MCF 10A (cell line): ENCODE measurements at places on chromosomes 1 and 21. TPM values are rescaled to one million over a fixed set of nuclear protein-coding genes. Genes with fewer than 3 reads are reported as not detected.

Gene MKNK1
- total RNA-seq: 25.6 and 33.7 TPM in 2 replicates

Gene AIRE
- not detected in 2 replicates for total RNA-seq

Gene BARHL2
- total RNA-seq: not detected in 2 replicates

Gene SCAMP3
- 80.6 and 88.1 TPM in 2 replicates for total RNA-seq

Gene PRAMEF27
- not detected in 2 replicates for total RNA-seq

Gene KRTAP7-1
- total RNA-seq: not detected in 2 replicates

Gene DAB1
- not detected in 2 replicates for total RNA-seq

- no peaks in the 10 kb centered on the region for H3K27me3 ChIP-seq
- H3K36me3 ChIP-seq: peaks cover 26% of the 10 kb centered on the region
- H3K4me3 ChIP-seq: no peak overlapping the region
- no peak for DNase-seq
Measured at GRCh38 chr1:91754348-91754747, 131.6 kb downstream of the TGFBR3 start.

GRCh38 chr1:147567594-147568381 lies 26.5 kb downstream of the BCL9 start:
- H3K27me3 ChIP-seq: peaks cover 71% of the 10 kb centered on the region
- H3K27ac ChIP-seq: no peak overlapping the region
- no peak overlapping the region for H3K4me3 ChIP-seq
- DNase-seq: no peak
- no peaks in the 10 kb centered on the region for H3K4me1 ChIP-seq
- H3K36me3 ChIP-seq: no peaks in the 10 kb centered on the region

DNA sequence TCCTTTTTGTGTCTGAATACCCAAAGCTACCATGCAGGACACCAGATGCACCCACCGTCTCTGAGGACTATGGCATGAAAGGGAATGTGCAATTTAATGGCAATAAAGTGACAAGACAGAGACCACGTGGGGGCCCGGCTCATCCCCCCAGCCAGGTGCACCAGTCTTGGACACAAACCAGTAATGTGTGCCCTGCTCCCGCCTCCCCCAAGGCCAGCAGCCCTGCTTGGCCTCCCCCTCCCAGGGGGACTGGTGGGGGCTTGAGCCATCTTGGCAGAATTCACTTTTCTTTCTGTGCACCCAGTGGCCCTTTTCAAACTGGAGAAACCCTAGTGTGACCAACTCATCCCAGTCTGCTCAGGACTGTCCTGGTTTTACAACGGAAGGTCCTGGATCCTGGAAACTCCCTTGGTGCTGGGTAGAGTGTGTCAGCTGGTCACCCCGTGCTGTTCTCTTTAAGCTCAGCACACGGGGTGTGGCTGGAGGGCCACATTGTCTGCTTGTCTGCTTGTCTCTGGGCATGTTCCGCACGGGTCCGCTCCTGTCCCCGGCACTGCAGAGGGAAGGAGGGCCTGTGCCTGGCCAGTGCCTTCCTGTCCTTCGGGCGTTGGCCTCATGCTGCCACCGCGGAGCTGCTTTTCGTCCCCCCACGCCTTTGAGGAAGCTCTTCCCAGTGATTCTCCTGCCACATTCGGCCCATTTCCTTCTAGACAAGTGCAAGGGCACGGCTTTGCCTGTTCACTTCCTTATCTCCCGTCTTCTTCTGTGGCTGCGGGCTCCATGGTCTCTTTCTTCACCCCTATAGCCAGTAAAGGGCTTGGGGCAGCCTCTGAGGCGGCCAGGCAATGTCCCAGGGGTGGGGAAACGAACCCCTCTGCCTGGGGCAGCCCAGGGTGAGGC lies 45.8 kb upstream of the TTC34 start:
- no peaks in the 10 kb centered on the region for H3K36me3 ChIP-seq
- no peak for DNase-seq
- no peaks in the 10 kb centered on the region for H3K27me3 ChIP-seq
- no peaks in the 10 kb centered on the region for H3K4me1 ChIP-seq
- H3K4me3 ChIP-seq: no peak overlapping the region
- H3K27ac ChIP-seq: no peak overlapping the region

GRCh38 chr1:89529196-89529595 lies 4.6 kb downstream of the LRRC8B start:
- no peak for DNase-seq
- no peaks in the 10 kb centered on the region for H3K36me3 ChIP-seq
- no peak overlapping the region for H3K4me3 ChIP-seq
- no peaks in the 10 kb centered on the region for H3K27me3 ChIP-seq

GRCh38 chr1:104195395-104195794 lies 445.7 kb downstream of the AMY1C start:
- H3K27me3 ChIP-seq: no peaks in the 10 kb centered on the region
- H3K27ac ChIP-seq: no peak overlapping the region
- peak; percentile 70 for DNase-seq
- H3K4me3 ChIP-seq: no peak overlapping the region

DNA sequence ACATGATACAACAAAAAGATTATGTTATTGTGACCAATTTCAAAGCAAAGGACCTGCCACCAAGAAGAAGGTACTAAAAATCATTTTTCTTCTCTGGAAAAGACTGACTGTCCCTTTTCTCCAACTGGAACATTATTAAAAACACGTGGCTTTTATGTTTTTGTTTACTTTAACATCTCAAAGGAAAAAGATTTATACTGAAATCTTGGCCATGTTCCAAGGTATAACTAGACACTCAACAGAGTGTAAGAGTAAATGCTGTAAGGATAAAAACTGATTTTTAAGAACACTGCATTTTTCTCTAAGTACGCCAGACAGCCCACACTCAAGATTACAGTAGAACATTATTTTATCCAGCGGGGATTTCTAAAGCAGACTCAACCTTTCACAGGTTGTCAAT lies 62.1 kb downstream of the BRWD1 start:
- DNase-seq: no peak
- no peaks in the 10 kb centered on the region for H3K27me3 ChIP-seq
- no peak overlapping the region for H3K4me3 ChIP-seq
- H3K4me1 ChIP-seq: no peaks in the 10 kb centered on the region

DNA sequence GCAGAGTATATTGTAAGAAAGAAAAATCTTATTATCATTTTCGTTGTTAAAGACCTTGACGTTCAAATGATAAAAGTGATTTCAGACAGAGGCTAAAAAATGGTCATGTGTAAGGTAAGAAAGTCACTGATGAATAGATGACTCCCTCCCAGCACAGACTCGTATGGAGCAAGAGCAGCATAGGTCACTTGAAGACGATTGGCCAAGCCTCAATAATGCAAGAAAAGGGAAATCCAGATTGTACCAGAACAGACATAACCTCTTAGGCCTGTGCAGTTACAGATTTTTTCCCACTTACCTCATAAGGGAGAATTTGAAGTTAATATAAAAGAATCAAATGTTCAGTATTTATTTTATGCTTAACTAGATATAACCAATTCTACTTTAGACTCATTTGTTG lies 16.3 kb upstream of the OLFML2B start:
- H3K4me1 ChIP-seq: peaks cover 6% of the 10 kb centered on the region
- H3K36me3 ChIP-seq: no peaks in the 10 kb centered on the region
- H3K27me3 ChIP-seq: no peaks in the 10 kb centered on the region
- H3K27ac ChIP-seq: no peak overlapping the region
- no peak overlapping the region for H3K4me3 ChIP-seq
